ENCODE measurements at places on chromosomes 4 and X. TPM values are rescaled to one million over a fixed set of nuclear protein-coding genes. Genes with fewer than 3 reads are reported as not detected.

The CCSER1 gene
- 7.1 TPM for total RNA-seq

DNA sequence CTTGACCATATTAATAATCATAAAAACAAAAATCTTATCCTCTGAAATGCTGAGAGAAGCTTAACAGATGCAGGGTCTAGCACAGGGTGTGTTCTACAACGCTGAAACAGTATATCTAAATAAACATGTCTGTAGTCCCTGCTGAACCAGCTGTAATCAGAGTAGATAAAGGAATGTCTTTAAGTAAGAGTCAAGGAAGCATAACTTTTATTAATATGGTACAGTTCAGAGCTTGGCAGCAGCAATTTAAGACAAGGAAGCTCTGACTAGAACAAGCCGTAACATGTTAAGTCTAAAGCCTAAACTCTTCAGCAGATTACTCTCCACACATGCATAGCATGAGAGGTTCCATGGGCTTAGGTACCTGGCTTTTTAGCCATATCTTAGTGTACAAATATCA is 36.1 kb downstream of the NFKB1 start:
- H3K36me3 ChIP-seq = no peaks in the 10 kb centered on the region
- DNase-seq = no peak

DNA sequence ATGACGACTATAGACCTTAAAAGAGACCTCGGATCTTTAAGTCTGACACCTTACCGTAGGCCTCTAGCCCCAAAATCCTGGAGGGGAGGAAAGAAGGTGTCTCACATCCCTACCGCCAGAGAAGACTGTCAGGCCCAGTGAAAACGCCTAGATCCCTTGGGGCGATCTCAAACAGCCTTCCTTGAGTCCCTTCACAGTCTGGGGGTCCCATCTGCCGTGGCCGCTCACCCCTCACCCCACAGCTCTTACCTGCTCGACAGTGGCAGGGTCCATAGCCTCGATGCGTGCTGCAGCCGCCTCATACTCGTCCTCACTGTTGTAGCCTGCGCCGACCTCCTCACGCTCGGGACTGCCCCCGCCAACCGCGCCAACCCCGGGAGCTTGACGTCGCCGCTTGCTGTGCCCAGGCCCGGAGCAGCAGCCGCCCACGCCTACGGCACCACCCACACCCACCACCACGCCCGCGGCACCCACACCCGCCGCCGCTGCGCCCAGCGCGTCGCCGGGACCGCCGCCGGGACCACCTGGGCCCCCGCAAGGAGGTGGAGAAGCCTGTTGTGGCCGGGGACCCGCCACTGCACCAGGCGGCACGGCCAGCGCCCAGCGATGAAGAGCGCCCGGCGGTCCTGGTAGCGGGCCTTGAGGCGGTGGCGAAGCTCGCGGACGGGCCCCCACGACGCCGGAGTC is 536 bp downstream of the OTUD5 start:
- H3K36me3 ChIP-seq = peaks cover 40% of the 10 kb centered on the region
- peaks cover 24% of the 10 kb centered on the region for H3K4me1 ChIP-seq
- DNase-seq = peak; percentile 29
- peak overlapping the region; percentile 72 for H3K27ac ChIP-seq

The CHIC1 gene
- 8.5 TPM for total RNA-seq

The GPR50 gene
- not detected for total RNA-seq

DNA sequence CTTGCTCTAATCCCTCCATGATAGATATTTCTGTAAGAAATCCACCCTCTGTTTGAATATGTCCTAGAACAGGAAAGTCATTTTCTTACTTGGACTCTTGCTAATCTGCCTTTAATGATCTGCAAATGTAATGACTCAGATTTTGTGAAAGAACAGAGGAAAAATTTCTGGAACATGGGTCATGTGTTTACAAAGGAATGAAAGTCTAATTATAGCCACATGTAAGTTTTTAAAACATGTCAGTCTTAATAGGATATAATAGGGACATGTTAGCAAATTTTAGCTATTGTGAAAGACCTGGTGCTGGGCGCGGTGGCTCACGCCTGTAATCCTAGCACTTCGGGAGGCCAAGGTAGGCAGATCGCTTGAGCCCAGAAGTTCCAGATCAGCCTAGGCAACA is 47.6 kb downstream of the GRK4 start:
- H3K27ac ChIP-seq = no peak overlapping the region
- no peaks in the 10 kb centered on the region for H3K27me3 ChIP-seq
- no peaks in the 10 kb centered on the region for H3K36me3 ChIP-seq
- DNase-seq = no peak
- no peak overlapping the region for H3K4me3 ChIP-seq

DNA sequence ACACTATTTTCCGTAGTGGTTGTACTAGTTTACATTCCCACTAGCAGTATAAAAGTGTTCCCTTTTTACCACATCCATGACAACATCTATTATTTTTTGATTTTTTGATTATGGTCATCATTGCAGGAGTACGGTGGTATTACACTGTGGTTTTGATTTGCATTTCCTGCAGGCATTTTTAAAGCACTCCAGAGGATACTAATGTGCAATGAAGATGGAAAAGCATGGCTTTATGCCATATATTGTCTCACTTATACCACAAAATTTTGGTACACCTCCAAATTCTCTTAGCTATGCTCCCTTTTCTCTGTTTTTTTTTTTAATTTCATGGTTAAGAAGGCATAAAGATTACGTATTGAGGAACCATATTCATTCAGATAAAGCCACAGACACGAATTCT is 35.1 kb upstream of the NPY2R start:
- no peaks in the 10 kb centered on the region for H3K4me1 ChIP-seq
- no peaks in the 10 kb centered on the region for H3K36me3 ChIP-seq
- H3K4me3 ChIP-seq = no peak overlapping the region
- H3K27me3 ChIP-seq = no peaks in the 10 kb centered on the region
- H3K27ac ChIP-seq = no peak overlapping the region

- H3K27ac ChIP-seq = no peak overlapping the region
- H3K36me3 ChIP-seq = peaks cover 31% of the 10 kb centered on the region
- no peaks in the 10 kb centered on the region for H3K27me3 ChIP-seq
Observed at GRCh38 chrX:47562615-47563243, 1.7 kb downstream of the ARAF start.

DNA sequence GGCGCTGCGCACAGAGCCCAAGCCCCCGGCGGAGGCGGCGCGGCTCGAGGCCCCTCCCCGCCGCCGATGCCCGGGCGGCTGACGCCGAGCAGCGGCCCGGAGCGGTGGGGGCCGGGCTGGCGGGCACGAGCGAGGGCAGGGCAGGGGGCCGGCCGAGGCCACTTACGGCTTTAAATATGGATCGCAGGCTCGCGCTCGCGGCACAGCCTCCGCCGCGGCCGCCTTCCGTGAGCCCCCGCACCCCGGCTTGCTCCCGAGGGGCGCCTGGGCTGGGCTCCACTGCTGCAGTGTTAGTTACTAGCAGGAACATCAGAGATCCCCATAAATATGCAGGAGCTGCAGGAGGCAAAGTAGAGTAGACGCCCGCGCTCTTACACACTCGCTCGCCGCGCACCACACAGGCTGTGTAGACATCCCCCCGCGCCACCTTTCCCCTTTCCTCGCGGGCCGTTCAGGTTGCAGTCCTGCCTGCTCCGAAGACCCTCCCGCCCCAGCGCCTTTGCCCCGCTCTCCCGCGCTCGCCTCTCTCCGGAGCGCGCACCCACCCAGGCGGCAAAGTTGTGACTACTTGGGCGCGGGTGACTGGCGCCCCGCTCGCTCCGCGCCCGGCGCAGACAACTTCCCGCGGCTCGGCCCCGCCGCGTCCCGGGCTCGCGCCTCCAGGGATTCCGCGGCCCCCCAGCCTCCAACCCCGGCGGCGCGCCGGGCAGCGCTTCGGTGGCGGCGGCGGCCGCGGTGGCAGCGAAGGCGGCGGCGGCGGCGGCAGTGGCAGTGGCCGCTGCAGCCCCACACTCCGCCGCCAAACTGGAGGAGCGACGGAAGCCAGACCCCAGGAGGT is 152.0 kb upstream of the SLC4A4 start:
- H3K36me3 ChIP-seq = peaks cover 27% of the 10 kb centered on the region
- peak; percentile 70 for DNase-seq
- peaks cover 13% of the 10 kb centered on the region for H3K4me1 ChIP-seq
- no peaks in the 10 kb centered on the region for H3K27me3 ChIP-seq
- peak overlapping the region; percentile 81 for H3K4me3 ChIP-seq

DNA sequence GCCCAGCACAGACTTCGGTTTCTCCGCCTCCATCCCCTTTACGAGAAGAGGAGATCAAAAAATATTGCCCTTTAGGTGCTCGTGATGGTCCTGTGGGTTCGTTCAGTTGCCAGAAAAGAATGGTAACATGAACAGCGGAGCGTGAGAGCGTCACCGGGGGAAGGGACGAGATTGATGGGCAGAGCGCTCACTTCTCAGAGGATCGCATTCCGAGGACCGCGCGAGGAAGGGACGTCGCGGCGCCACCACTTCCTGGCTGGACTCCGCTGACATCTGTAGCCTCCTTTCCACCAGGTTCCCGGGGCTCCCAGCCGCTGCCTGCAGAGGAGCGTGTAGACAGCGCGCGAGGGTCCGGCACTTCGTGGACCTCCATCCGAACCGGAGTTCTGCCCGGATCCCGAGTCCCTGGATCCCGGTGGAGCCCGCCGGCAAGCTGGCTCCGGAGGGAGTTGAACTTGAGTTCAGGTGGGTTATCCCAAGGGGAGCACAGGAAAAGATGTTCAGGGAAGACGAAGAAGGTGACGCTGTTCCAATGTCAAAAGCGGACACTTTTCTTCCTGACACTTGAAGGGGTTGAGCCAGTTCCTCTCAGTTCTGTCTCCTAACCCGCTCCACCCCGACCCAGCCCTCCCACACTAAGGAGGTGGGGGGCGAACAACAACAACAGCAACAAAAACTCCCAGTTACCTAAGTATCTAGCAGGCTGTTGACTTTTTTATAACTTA is 484 bp downstream of the GALNTL6 start:
- no peaks in the 10 kb centered on the region for H3K4me1 ChIP-seq
- no peak overlapping the region for H3K27ac ChIP-seq

- H3K4me3 ChIP-seq = no peak overlapping the region
- H3K27ac ChIP-seq = no peak overlapping the region
Observed at GRCh38 chr4:22094217-22094616, 145.6 kb upstream of the KCNIP4 start.

- no peaks in the 10 kb centered on the region for H3K4me1 ChIP-seq
- no peaks in the 10 kb centered on the region for H3K36me3 ChIP-seq
- H3K27me3 ChIP-seq = no peaks in the 10 kb centered on the region
- H3K27ac ChIP-seq = no peak overlapping the region
- DNase-seq = no peak
Observed at GRCh38 chrX:40298069-40298468, 200.3 kb upstream of the BCOR start.

DNA sequence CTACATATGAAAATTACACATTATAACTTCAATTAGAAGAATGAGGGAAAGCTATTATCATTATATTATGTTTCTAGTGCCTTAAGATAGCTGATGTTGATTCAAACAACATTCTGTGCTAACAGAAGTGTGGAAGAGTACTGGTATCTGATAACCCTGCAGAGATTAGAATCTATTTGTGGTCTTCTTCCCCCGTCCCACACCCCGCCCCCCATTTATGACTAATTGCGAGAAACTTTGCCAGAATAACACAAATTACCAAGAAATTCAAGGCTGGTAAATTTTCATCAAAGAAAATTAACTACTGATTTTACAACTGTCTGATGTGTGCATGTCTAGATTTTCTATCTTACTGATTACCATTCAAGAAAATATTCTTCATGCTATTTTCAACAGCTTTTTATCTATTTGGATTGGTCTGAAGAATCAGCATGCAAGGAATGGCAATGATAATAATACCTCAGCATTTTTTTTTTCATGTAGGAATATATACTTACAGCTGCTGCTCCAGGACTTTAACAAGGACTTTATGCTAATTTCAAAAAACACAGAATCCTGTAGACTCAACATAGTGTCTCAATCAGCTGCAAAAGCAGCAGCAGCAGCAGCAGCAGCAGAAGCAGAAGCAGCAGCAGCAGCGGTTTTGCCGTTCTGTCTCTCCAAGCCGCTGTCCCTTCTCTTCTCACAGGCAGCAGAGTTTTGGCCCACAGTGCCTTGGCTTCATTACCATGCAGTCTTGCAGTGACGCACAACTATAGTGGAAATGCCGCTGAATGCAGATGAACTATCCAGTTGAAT is 126.7 kb downstream of the FRYL start:
- H3K4me3 ChIP-seq = no peak overlapping the region
- no peak overlapping the region for H3K27ac ChIP-seq
- H3K27me3 ChIP-seq = no peaks in the 10 kb centered on the region
- DNase-seq = no peak

DNA sequence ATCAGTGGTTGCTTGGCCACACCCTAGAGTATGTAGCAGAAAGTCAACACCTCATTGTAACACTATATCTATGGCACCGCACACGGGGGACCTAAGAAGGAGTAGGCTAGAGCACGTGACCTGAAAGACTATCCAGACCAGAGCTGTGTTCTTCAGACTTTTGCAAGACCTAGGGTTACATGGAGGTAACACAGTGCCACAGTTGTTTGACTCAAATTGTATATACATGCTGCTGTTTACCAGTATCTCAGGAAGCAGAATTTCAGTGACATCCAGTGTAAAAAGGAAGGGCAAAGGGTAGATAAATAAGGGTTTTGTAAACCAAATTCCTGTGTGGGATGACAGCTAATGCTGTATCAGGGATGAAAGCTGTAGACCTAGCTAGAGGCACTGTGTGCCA is 30.2 kb downstream of the PNMA6A start:
- H3K4me1 ChIP-seq = no peaks in the 10 kb centered on the region
- no peaks in the 10 kb centered on the region for H3K36me3 ChIP-seq
- H3K27me3 ChIP-seq = peaks cover 37% of the 10 kb centered on the region
- H3K27ac ChIP-seq = no peak overlapping the region

GRCh38 chrX:117987373-117987772 is 129.2 kb downstream of the KLHL13 start:
- DNase-seq = no peak
- no peaks in the 10 kb centered on the region for H3K4me1 ChIP-seq
- no peak overlapping the region for H3K27ac ChIP-seq
- no peaks in the 10 kb centered on the region for H3K27me3 ChIP-seq
- peaks cover 5% of the 10 kb centered on the region for H3K36me3 ChIP-seq

- no peak overlapping the region for H3K27ac ChIP-seq
- peaks cover 10% of the 10 kb centered on the region for H3K36me3 ChIP-seq
- DNase-seq = no peak
- no peaks in the 10 kb centered on the region for H3K27me3 ChIP-seq
Observed at GRCh38 chrX:10474913-10475568, 145.3 kb downstream of the MID1 start.

The POLN gene
- total RNA-seq = 5.2 TPM

The ADH1A gene
- total RNA-seq = not detected

The DMP1 gene
- total RNA-seq = not detected

- H3K27ac ChIP-seq = no peak overlapping the region
- H3K27me3 ChIP-seq = no peaks in the 10 kb centered on the region
- DNase-seq = no peak
- H3K4me1 ChIP-seq = peaks cover 9% of the 10 kb centered on the region
Observed at GRCh38 chr4:30870513-30870912, 150.3 kb downstream of the PCDH7 start.
